ENCODE measurements at places on chromosomes 2 and 18. TPM values are rescaled to one million over a fixed set of nuclear protein-coding genes. Genes with fewer than 3 reads are reported as not detected.

ALLC gene
- total RNA-seq = not detected

L3MBTL4 gene
- total RNA-seq = under 0.01 TPM

CROCC2 gene
- total RNA-seq = not detected

SERPINB12 gene
- total RNA-seq = not detected

SKA1 gene
- 13.9 TPM for total RNA-seq

RAMP1 gene
- total RNA-seq = 19.2 TPM

GRCh38 chr2:510839-511238 lies 166.4 kb downstream of the TMEM18 start:
- DNase-seq = no peak

DNA sequence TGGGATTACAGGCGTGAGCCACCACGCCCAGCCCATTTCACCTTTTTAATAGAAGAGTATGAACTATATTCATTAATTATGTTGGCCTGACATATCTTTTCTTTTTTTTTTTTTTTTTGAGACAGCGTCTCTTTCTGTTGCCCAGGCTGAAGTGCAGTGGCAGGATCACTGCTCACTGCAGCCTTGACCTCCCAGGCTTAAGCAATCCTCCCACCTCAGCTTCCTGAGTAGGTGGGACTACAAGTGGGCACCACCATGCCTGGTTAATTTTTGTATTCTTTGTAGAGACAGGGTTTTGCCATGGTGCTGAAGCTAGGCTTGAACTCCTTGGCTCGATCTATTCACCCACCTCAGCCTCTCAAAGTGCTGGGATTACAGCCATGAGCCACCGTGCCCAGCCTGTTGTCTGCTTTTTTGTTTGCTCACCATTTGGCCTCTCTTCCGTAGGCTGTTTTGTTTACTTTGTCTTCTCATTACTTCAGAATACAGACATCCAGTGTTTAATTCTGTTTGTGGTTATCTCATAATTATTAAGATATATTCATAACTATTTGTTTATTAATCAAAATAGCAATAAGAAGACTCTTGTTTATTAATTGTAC lies 16.3 kb upstream of the CDH2 start:
- DNase-seq = no peak

DNA sequence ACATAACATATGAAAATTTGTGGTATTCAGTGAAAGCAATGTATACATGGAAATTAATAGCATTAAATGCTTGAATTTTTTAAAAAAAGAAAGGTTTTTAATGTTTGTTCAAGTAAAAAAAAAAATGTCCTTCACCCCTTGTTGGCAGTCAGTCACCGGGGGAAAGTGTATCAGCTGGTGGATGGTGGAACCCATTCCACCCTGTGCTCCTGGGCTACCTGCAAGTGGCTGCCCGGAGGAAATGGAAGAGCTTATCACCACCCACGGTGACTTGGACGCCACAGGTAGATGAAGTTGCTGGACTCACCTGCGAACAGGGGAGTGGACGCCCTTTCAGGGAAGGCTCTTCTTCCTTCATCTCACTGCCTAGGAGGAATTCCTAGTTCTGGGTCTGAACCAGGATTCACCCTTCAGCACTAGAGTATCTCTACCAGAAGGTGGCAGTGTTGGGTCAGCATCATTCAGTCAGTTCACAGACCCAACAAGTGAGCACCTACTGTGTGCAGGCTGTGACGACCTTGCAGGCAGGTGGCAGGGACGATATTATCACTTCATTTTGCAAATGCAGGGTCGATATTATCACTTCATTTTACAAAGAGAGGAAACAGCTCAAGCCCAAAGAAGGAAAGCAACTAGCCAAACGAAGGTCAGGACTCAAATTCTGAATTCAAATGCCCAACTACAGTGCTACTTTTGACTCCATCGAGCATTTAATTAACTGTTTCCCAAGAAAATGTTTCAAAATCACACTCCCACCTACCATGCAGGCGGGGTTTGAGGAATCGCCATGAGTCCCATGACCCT lies 35.8 kb downstream of the CIB4 start:
- DNase-seq = peak; percentile 48

- no peak for DNase-seq
These were observed 1603.6 kb upstream of the NXPH2 start for GRCh38 chr2:140383781-140384180.

DNA sequence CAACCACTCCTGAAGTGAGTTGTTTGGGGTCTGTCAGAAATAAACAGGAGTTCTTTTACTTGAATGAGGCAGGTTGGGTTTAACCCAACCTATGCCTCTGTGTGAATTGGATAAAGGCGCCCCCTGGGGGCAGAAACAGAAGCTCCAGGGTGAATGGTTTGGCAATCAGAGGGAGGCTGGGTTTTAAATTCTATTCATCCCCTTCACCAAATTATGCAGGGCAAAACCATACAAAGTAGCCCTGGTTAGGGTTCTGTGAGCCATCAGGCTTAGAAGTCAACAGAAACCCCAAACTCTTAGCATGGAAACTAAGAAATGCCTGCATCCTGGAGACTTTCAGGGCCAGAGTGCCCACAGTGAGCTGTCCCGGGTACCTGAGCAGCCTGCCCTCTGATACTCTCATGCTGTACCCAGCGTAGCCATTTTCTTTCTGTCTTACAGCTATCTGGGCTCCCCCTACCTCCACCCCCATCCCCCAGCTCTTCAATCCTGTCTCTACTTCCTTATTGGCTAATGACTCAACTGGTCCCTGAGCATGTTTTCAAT lies 241.5 kb downstream of the ICOS start:
- no peak for DNase-seq

- peak; percentile 27 for DNase-seq
These were observed 91.1 kb upstream of the FZD7 start for GRCh38 chr2:201942531-201942930.

DNA sequence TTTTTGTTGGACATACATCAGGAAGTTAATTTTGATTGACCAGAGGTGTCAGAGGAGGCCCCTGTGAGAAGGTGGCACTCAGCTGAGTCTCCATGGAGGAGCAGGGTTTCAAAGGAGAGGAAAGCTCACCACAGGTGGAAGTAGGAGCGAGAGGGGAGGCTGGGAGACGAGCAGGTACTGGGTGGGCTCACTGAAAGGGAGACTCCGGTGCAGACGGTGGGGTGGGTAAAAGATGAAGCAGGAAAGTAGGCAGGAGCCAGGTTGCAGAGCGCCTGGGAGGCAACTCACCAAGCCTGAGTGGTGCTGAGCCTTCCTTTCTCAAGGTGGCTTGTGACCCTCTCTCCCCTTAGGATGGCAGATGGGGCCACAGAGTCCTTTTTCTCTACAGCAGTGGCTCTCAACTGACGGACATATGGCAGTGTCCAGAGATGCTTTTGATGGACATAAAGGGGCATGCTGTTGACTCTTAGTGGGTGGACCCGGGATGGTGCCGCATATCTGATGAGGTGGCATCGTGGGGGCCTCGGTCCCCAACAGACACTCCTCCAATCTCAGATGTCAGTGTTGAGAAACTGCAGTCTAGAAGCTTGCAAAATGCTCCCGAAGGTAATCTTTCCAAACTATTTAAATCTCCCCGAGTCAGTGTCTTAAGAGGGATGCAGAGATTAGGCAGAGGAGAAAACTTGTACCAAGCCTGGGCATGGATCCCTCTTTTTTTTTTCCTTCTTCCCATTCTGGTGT lies 64.0 kb downstream of the LPIN1 start:
- no peak for DNase-seq

GRCh38 chr2:3535794-3536681 lies 16.7 kb upstream of the ADI1 start:
- DNase-seq = peak; percentile 94

DNA sequence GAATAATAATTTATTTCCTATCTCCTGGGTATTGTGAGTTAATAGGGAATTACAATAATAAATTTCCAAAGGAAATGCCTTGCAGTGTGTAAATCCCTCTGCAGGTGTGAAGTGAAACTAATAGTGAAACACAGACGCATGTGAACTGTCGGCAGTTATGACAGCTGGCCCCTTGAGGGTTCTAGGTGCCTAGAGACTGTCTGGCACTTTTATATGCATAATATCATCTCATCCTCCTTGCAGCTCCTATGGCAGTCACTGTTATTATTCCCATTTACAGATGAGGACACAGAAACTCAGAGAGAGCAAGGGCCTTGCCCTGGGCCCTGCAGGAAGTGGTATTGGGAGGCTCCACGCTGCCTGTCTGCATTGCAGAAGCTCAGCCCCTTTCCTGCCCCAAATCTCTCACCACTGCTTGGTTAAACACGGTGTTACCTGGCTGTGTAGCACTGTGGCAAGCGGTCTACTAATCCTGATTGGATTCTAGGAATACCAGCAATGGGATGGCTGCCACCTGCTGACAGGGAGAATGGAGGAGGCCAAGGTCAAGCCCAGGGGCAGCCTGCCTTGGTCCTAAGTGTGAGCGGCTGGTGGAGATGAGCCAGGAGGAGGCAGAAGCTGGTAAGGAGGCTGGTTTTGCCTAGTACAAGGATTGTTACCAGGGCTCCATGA lies 32.8 kb upstream of the ACKR3 start:
- DNase-seq = no peak

DNA sequence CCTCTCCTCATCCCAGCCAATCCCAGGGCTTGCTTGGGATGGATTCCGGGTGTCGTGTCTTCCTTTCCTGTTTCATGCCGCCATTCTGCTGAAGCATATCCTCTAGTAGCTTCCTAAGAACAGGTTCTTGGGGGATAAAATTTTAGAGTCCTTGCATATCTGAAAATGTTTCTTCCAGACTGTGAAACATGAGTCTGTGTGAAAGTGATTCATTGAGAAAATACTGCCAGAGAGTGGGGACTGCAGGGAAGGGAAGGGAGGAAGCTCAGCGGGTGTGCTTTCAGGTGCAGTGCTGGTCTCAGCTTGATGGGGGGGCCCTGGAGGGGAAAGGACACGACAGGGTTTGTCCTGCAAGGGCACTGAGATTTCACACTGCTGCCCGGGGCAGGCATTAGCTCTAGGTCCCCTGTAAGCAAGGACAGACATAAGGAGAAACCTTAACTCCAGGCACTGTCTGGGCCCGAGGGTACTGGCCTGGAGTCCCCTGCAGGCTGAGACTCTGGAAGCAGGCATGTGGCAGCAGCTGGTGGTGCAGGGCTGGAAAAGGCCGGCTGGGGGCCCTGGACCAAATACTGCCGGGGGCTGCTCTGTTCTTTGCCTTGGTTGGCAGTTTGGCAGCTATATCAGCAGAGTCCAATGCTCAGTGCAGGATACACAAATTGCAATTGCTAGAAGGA lies 97.6 kb upstream of the HS6ST1 start:
- no peak for DNase-seq

GRCh38 chr2:136080114-136080513 lies 37.8 kb downstream of the CXCR4 start:
- no peak for DNase-seq

DNA sequence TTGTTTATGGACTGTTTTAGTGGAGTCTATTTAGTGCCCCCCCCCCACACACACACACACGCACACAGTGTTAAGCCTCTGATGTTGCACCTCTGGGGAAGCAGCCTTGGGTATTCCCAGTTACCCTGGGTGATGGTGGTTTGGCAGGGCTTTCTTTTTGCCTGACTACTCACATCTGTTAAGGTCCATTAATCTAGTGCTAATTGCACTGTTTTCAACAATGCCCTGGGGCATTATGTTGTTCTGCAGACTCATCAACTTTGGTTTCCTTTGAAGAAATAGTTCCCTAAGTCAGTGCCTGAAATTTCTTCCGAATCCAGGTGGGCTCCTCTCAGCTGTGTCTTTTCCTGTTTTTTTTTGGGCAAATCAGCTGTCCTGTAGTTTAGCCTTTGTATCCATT lies 34.7 kb downstream of the SPOPL start:
- no peak for DNase-seq

DNA sequence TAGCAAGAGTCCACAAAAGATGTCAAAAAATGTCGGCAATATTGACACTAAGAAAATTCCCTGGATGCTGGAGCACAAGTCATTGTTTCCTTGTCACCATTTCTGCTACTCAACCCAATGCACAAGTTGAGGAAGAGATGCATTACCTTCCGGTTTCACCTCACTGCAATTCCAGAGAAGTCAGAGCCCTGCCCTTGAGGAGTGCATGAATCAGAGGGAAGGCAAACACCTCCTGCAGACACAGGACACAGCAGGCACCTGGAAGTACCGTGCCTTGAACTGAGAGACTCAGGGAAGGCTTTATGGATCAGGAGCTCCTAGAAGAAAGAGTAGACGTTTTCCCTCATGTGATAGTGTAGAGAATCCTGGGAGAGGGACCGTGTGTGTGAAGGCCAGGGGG lies 62.7 kb upstream of the ARL4C start:
- no peak for DNase-seq

GRCh38 chr2:2782007-2782406 lies 450.9 kb upstream of the MYT1L start:
- DNase-seq = no peak

DNA sequence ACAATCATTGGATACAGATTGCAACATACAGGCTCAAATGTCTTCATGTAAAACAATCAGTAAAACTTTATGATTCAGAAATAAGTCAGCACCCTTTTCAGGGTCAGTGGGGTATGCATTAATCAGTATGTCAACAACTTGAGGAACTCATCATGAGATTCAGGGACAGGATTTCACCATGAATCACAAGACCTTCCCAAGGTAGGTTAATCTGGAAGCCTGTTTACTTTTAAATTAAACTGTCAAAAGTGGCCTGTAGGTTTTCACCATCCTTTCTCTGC lies 104.8 kb downstream of the SP100 start:
- DNase-seq = peak; percentile 55

DNA sequence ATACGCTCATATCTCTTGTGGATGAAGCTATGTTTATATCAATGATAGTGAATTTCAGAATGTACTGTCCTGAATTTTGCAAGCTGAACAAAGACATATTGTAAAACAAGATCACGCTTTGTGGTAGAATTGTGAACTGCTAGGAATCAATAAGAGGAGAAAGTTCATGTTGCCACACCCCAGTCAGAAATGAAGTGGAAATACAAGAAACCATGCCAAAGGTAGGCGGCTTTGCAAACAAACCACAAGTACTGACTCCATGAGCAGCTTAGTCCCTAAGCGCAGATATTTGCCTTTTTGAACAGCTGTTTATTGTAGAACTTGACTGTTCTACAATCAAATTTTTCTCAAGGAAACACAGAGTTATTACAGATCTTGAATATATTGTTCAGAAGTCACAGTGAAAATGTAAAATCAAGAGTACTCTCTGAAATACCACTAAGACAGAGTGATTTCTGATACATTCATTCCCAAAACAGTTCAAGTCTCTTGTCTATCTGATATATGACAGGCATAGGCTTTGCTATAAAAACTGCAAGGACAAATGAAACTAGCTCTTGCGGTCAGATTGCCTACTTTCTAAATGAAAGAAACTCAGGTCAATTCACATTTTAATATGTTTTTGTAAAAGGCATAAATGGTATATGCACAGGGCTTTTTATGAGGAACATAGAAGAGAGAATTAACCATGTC lies 120.9 kb upstream of the CDH19 start:
- no peak for DNase-seq

GRCh38 chr18:34985963-34986362 lies 55.2 kb upstream of the MAPRE2 start:
- no peak for DNase-seq

Measured in IMR-90 (cell line).